NCI-H1930 (cell line): ENCODE measurements at places on chromosomes 1 and 21.

DNA sequence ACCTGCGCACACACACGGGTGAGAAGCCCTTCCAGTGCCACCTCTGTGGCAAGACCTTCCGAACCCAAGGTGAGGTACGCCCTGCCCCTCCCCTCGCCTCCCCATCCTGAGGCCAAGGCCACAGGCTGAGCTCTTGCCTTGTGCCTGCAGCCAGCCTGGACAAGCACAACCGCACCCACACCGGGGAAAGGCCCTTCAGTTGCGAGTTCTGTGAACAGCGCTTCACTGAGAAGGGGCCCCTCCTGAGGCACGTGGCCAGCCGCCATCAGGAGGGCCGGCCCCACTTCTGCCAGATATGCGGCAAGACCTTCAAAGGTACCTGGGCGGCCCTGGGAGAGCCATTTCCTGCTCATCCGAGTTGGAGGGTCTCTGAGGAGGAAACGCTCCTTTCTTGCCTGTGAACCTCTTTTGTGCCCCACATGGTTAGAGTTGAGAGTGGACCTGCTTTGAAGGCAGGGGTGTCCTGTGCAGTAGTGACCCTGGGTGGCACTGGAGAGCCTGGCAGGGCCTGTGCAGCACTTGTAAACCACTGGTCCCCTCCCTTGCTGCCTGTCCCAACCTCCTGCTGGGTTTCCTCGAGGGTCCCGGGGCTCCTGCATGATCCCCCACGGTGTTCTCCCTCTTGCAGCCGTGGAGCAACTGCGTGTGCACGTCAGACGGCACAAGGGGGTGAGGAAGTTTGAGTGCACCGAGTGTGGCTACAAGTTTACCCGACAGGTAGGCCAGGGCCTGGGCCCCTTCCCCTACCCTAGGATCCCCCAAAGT lies 8.5 kb downstream of the ZBTB48 start:
- DNase-seq = no peak

DNA sequence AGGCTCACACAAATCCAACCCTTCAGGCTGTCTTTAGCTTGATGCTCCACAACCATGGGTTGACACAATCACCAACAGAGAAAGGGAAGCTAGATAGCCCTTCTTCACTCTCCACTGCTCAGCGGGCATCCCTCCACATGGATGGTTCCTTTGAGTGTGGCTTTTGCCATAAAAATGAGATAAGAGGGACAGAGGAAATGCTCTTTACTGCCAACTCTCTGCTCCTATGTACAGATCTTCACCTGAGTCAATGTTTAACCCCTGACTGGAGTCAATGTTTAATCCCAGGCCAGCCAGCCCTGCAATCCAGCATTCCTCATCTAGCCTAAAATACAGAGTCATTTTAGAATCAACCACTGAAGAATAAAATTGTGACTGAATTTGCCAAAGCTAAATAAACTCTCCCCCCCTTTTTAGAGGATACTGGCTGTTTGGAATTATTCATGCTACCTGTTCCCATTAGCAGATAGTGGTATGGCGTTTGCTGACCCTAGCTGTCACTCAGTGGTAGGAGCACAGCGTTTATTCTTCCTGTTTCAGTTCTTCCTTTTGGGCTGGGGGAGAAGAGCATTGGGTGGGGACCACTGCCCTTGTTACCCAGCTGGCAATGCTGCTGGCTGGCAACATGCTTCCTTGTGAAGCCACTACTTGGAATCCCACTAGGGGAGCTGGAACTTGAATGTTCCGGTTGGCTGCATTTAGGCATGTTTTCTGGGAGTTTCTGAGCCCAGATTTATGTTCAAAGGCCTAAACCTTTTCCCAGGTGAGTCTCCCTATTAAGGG lies 5.2 kb upstream of the PIGR start:
- DNase-seq = no peak

DNA sequence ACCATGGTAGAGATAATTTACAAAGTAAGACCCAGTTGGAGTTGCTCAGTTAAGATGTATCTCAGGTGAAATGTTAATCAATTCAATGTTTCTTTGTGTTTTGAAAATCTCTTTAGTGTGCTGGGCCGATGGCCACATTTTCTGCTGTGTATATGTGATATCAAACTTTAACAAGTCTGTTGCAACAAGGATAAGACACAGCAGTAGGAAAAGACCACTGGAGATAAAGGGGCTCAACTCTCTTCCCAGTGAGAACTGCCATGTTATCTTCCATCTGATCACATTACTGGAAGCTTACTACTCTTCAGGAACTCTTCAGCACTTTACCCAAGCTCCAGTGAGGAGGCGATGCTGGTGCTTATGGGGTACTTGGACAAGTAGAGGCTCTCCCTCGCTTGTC lies 227.7 kb downstream of the NFIA start:
- DNase-seq = no peak

DNA sequence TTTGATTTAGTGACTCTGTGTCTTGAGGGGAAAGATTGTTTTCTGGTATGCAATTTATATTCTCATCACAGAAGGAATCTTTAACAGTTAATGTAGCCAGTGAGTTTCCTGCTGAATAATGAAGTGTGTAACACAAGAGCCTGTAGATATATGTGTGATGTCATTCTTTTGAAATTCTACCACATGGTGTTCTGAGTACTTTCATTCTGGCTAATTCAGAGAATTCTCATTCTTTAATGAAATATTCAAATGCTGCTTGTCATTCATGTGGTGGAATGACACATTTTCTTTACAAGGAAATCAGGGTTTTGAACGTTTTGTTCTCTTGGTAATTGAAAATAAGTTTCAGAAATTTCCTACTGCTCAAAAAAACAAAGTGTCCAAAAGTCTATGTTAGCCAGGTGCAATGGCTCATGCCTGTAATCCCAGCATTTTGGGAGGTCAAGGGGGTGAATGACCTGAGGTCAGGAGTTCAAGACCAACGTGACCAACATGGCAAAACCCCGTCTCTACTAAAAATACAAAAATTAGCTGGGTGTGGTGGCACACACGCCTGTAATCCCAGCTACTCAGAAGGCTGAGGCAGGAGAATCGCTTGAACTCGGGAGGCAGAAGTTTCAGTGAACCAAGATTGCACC lies 79.6 kb downstream of the MAP3K21 start:
- DNase-seq = no peak

- no peak for DNase-seq
Measured at GRCh38 chr1:43296207-43296606, 4.6 kb upstream of the TIE1 start.

DNA sequence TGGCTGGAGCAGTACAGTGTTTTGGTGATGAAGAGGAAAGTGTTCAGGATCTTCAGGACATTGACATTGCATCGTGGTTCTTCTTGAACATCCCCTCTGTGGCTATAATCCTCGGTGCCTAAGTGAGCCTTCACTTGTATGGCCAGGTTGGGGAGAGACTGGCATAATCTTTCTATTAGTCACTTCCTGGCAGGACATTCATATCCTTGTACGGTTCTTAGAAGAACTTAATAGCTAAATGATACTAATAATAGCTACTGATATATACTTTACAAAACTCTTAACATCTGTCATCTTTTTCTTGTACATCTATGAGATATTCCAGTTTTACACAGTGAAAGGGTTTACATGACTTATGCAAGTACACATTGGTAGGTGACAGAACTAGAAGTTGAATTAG lies 35.8 kb downstream of the CELF3 start:
- no peak for DNase-seq

GRCh38 chr1:92446546-92446945 lies 40.2 kb downstream of the GFI1 start:
- no peak for DNase-seq

- DNase-seq = no peak
Measured at GRCh38 chr1:41380979-41381691, 19.9 kb downstream of the FOXO6 start.

GRCh38 chr1:182802006-182802803 lies 12.6 kb downstream of the NPL start:
- DNase-seq = no peak

DNA sequence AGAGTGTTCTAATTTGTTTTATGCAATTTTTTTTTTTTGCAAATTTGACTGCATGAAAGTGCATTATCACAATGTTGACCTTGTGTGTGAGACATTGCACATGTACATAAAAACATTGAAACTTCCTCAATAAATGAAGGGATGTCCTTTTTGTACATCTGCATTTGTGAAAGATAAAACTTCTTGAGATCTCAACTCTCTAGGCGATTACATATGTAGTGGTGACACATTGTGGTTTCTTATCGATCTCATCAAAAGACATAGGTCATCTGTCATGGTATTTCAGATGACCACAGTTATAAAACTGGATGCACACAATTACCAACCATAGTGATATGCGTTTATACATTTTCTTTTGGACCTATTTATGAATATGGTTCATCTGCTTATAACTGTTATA lies 35.6 kb upstream of the C21orf91 start:
- no peak for DNase-seq

DNA sequence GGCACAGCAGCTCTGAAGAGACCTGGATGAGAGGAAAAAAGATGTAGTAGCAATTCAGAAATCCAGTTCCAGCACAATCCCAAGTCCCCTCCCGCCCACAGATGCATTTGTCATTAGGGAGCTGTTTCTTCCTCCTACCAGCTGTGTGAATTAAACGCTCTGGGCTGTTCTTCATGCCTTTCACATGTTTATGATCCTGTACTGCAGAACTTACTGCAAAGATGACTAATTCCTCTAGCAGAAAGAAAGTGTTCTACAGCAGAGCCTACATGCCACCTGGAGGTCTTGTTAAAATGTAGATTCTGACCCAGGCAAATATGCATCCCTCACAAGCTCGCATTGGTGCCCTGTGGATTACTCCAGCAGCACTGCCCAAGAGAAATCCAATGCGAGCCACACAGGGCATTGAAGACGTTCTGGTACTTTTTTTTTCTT lies 6.5 kb downstream of the ENO1 start:
- DNase-seq = no peak

- DNase-seq = no peak
Measured at GRCh38 chr1:10824821-10825540, 28.5 kb upstream of the CASZ1 start.

- no peak for DNase-seq
Measured at GRCh38 chr1:164969253-164969652, 387.3 kb downstream of the LMX1A start.

DNA sequence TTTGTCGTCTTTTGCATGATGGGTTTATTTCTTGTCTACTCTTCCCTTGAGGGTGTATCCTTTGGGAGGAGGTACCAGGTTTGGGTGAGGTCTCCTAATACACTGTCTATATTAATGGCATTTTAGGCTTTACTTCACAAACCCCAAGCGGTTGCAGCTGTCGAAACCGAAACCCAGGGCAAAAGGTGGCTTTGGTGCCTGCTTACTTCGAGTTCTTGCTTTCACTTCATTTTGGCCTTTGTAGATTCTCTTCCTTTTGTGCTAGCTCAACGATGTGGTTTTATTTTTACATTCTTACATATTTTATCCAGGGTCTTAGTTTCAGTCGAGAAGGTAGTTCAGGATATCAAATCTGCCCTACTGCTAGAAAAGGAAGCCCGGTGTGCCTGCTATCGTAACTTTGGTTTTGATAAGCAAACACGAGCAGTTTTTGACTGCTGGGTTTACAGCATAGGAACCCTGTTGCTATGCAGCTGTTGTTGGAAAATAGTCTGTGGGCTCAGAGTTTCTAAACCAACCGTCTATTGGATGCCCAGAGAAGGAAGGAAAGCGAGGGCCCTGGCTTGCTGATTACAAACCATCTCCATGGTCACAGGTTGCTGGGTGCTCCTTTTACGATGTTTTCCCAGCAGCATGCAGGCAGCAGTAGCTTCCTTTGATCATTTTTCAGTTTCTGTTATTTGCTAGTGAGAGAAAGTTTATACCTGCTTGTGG lies 9.8 kb upstream of the TSPAN2 start:
- DNase-seq = peak; percentile 40

- no peak for DNase-seq
Measured at GRCh38 chr1:230394134-230394533, 32.0 kb downstream of the PGBD5 start.

DNA sequence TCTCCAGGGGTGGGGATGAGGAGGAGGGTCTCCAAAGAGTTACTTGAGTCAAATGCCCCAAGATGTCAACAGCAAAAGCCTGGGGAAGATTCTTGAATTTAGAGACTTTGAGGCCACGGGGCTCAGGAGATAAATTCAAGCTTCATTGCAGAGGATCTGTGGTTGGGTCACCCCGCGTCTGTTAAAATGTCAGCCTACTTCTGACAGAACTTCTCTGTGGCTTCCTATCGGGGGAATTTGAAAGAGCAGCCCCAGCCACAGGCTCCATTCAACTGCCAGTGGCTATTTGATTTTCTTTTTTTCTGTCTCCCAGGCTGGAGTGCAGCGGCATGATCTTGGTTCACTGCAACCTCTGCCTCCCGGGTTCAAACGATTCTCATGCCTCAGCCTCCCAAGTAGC lies 62.5 kb upstream of the EFHD2 start:
- DNase-seq = no peak

GRCh38 chr1:22953740-22954141 lies 18.9 kb downstream of the LACTBL1 start:
- DNase-seq = no peak

DNA sequence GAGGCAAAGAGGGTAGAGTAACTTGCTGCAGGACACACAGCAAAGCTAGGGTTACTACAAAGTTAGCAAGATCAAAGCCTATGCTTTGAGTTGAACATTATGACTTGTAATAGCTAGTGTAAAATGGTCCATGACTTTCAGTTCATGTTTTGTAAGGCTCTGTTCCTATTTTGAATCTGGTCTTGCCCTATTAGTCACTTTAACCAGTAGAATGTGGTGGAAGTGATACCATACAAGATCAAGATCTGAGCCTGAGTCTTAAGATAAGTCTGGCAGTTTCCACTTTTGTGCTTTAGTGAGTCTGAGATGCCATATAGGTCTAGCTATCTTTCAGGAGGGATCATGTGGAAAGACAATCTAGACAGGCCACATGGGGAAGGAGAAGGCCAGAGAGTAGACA lies 282.1 kb upstream of the BRINP3 start:
- no peak for DNase-seq

DNA sequence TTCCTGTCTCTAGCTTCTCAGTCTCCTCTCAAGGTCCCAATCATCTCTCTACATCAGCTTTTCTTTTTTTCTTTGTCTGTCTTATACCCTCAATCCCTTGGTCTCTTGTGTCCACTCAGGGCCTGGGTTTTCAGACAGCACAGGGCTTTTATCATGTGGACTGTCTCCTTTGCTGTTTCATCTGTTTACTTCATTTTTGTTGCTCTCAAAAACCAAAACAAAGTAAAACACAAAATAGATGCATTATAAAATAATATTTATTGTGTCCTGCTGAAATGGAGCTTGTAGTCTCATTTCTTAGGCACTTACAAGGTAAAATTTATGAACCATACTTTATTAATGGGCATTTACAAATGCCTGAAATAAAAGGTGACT lies 17.8 kb upstream of the SLAMF6 start:
- no peak for DNase-seq

- no peak for DNase-seq
Measured at GRCh38 chr1:54493608-54494007, 54.4 kb upstream of the ACOT11 start.

GRCh38 chr1:82565146-82565545 lies 764.4 kb downstream of the ADGRL2 start:
- no peak for DNase-seq

DNA sequence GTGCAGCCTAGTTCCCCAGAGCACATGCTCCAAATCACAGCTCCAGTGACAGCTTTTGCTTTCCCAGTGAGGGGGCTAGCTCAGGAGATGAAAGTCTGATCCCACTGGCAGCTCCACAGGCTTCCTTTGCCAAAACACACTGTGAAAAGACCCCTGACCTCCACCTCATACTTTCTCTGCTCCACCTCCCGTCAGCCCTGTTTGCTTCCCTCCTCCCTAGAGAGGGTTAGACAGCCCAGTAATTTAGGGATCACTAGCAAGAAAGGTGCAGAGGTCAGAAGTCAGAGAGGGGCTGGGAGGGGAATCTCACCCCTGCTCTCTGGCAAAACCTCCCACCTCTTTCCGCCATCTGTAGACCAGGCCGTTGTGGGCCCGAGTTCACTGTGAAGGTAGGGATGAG lies 62.8 kb downstream of the PLXNA2 start:
- DNase-seq = no peak

- no peak for DNase-seq
Measured at GRCh38 chr1:168321945-168322344, 41.3 kb downstream of the TBX19 start.
